ENCODE measurements at places on chromosomes 16 and 17.
A peak's percentile ranks its signal among the peaks of the same experiment; 100 is the strongest.

- DNase-seq = peak; percentile 43
These were observed 1.5 kb downstream of the HLF start for GRCh38 chr17:55266051-55266957.

- DNase-seq = no peak
These were observed 5.7 kb upstream of the MYO1C start for GRCh38 chr17:1498233-1498632.

DNA sequence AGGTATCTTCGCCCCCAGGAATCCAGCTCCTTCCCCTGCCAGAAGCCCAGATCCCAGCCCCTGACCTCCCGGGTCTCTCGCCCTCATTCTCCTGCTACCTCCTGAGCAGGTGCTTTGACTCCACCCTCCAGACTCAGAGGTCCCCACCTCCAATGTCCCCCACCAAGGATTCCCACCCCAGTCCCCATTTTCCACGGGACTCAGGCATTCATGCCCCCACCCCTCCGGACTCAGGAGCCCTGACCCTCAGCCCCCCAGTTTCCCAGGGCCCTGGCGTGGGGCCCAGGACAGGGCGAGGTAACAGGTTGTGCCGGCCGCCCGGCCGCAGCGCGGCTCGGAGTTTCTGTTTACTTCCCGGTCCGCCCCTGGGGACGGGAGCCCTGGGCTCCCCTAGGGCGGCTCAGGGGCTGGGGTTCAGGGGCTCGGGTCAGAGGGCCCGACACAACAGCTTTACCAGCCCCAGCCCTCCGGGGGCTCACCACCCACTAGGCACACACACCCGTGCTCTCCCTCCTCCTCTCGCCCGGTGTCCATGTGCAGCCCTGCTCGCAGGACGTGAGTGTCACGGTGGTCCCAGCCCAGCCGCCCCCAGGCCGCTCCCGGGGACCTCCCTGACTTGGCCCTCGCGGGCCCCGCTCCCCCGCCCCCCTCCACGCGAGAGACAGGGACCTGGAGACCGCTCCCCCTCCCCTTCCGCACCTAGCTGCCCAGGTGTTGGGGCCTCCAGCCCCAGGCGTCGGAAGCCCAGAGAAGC is 595 bp downstream of the BICDL2 start:
- DNase-seq = no peak

GRCh38 chr16:24769806-24770205 is 40.4 kb downstream of the TNRC6A start:
- DNase-seq = no peak

DNA sequence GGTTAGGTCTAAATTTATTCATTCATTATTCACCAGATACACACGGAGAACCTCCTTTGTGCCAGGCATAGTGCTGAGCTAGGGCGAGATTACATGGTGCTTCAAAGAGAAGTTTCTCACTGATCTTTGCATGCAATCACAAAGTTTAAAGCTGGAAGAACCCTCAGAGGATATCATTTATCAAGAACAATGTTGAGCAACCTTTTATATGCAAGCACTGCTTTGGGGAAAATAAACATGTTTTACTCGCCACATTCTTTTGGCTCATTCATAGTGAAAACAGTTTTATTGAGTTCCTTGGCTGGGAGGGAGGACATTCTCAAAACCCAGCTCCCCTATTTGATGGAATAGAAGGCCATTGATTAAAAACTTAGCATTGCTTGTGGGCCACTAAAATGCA is 49.8 kb upstream of the XYLT1 start:
- no peak for DNase-seq

DNA sequence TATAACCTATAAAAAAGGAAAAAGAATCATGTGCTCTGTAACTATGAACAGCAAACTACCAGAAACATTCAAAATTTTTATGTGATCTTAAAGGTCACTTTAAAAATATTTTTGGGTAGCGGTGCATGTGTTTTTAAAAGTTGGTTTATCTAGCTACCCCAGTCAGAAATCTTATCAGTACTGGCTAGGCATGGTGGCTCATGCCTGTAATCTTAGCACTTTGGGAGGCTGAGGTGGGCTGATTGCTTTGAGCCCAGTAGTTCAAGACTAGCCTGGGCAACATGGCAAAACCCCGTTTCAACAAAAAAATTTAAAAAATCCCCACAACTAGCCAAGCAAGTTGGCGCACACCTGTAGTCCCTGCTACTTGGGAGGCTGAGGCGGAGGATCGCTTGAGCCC is 3.7 kb downstream of the CAPNS2 start:
- DNase-seq = no peak

GRCh38 chr16:149024-149660 is 3.3 kb upstream of the HBZ start:
- no peak for DNase-seq

- DNase-seq = no peak
These were observed 155.6 kb upstream of the PLCG2 start for GRCh38 chr16:81623365-81624102.

DNA sequence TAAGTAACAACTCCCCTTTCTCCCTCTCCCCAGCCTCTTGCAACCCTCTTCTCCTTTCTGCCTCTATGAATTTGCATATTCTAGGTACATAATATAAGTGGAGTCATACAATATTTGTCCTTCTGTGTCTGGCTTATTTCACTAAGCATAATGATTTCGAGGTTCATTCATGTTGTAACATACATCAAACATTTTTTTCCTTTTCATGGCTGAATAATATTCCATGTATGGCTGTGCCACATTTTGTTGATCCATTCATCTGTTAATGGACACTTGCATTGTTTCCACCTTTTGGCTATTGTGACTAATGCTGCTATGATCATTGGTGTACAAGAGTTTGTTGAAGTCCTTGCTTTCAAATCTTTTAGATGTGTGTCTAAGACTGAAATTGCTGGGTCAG is 17.6 kb upstream of the FA2H start:
- DNase-seq = no peak

GRCh38 chr16:6771956-6772355 is 560.7 kb upstream of the RBFOX1 start:
- DNase-seq = no peak

DNA sequence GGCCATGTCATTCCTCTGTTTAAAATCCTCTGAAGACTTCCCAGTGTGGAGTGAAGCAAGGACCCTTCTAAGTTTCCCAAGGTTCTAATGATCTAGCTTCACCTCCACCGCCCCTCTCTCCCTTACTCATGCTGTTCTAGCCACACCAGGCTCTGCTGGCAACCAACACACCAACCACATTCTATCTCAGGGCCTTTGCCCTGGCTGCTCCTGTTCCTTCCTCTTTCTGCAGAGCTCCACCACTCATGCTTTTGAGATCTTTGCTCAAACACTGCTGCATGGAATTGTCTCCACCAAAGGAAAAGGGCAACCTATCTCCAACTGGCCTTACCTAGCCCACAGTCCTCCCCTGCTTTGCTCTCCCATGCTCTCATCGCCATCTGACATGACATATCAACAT is 128.7 kb downstream of the XYLT1 start:
- DNase-seq = no peak

DNA sequence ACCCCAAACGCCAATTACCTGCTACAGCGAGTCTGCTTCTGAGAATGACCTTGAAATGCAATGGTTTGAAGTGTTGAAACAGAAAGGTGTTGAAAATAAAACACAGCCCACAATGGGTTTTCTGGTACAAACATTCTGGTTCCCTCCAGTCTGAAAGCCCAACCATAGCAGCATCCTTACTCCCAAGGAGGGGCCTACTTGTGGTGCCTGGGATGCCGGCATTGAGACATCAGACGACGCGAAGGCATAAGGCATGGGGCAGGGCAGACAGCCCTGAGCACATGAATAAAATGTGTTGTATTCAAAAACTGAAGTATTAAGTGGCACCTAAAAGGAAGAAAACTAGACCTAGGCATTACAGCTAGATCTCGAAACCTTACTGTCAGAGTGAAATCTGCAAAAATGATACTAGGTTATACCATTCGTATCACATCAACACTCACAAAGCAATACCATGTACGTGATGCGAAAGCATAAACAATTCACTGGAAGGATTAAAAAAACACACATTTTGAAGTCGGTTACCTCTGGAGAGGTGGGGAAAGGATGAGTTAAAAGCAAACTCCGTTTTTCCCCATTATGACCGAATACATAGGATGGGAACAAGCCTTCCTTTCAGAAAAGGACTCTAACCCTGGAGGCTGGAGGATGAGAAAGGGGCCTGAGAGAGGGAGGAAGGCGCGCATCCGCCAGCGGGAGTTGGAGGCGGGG is 702 bp downstream of the NUDT21 start:
- DNase-seq = no peak

DNA sequence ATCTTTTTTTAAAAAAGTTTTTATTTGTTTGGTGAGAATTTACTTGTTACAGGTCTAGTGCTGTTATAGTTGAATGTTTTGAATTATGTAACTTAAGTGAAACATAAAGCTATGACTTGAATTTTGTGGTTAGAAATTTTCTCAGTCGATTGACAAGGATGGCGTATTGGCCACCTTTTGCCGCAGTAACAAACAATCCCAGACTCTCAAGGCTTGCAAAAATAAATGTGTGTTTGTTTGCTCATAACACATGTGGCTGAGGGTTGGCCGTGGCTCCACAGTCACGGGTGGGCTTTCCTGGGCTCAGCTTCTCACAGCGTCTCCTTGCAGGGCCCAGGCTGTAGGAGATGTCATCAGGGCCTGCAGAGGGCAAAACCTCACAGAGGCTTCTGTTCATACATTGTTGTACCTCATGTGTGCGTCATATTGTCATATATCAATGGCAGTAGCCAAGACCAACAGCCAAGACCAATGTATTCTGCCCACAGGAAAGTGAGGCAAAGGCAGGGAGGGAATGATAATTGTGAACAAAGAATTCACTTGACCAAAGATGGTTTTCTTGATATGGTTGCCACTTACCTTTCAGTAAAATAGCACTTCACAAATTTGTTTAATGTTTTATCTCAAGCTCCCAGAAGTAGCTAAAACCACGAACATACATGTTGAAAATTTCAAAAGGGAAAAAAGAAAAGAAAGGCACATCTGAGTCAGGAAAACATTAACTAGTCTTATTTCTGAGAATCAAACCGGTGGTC is 93.5 kb downstream of the WWOX start:
- DNase-seq = no peak

GRCh38 chr16:57762365-57763040 is 26.9 kb downstream of the KATNB1 start:
- no peak for DNase-seq

DNA sequence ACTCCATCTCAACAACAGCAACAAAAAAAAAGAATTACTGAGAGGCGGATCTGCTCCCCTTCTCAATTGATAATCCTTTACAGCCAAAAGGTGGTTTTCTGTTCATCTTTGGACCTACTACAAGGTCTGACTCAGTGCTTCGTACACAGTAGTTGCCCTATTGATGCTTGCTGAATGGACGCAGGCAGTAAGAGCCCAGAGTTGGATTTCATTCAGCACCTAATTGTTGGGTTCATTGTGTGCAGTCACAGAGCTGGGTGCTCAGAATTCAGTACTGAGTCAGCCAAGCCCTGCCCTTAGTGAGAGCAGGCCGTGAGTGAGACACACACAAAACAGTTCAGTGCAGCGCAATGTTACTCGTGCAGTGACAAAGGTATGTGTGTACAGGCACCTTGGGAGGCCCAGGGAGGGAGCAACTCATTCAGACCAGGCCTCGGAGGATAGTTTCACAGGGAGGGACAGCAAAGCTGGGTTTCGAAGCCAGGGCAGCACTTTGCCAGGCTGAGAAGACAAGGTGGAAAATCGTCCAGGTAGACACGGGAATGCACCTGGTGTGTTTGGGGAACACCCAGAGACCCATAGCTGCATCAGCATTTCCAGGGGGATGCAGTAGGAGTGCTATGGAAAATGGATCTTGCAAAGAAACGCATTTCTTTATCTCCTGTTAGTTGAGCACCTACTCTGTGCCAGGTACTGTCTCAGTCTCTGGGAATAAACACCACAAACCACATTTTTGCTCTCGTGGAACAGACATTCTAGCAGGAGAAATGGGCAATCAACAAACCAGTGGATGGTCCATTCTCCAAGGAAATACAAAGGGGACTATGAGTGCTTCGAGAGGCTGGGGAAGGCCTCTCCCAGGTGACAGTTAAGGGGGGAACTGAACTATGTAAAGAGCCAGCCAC is 18.1 kb upstream of the KRT17 start:
- DNase-seq = no peak

DNA sequence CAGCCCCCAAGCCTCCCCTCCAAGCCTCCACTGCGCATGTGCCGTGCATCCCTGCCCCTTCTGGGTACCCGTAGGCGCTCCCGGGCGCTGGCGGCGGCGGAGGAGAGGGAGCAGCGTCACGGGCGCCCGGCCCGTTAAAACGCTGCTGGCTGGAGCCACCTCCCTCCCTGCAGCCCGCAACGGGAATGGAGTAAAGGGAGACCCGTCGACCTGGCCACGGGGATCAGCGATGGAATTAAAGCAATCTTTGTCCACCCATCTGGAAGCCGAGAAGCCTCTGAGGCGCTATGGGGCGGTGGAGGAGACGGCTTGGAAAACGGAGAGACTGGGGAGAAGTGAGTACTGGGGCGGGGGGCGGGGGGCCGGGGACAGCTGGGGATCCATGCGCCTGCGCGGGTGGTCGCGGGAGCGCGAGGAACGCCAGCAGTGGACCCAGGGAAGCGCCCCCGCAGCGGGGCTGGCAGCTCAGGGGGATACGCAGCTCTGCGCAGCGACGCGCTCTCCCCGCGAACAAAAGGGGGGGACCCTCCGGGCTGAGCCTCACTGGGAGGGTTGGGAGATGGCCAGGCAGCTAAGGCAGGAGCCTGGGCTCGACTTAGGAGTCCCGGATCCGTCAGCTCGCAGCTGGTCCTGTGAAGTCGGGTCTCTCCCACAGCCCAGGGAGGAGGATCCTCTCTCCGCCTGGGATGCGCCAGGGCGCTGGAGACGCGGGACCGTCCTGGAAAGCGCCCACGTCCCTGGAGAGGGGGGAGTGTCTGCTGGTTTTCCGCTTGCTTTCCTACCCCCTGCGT is at the start of gene BMERB1:
Gene BMERB1, plus strand, starts transcription at position 164 of the 791 bp plus-strand sequence. Its CDS starts 66 bp downstream, at position 230.
- DNase-seq = peak; percentile 74

DNA sequence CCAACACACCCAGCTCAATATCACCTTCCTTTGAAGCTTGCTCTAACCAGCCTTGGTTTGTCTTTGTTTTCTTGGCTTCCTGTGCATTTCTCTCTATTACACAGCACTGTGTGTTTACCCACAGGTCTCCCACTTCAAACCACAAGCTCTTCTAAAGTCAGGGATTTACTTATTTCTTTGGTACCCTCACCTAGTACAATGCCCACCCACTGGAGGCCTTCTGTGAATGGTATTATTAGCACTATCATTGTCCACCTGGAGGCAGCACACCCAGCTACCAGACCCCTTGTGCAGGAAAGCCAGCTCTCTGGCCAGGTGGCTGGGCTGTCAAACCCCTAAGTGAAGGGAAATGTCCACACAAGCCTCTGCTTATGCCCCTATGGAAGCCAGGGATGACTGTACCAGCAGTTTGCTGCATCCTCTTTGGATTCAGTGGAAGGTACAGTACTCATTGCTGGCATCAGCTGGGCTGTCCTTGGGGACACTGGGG is 9.4 kb upstream of the TOP2A start:
- DNase-seq = no peak

GRCh38 chr16:88349903-88350900 is 32.6 kb upstream of the ZNF469 start:
- no peak for DNase-seq
